Skeletal muscle cell (primary cell): ENCODE measurements at places on chromosomes 11 and 22.
A peak's percentile ranks its signal among the peaks of the same experiment; 100 is the strongest.

DNA sequence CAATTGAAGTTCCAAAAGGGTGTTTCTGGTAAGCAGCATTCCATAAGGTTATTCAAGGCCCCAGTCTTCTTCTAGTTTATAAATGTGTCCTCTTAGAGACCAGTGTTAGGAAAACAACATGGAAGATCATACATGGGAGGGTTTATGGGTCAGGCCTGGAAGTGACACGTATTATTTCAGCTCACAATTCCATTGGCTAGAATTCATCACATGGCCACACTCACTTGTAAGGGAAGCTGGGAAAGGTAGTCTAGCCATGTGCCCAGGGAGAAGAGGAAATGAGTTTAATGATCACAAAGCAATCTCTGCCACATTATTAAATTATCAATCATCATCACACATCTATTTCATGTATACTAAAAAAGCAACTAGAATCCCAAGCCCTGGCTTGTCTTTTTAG, 181.7 kb upstream of the TBCEL start:
- no peak for DNase-seq

DNA sequence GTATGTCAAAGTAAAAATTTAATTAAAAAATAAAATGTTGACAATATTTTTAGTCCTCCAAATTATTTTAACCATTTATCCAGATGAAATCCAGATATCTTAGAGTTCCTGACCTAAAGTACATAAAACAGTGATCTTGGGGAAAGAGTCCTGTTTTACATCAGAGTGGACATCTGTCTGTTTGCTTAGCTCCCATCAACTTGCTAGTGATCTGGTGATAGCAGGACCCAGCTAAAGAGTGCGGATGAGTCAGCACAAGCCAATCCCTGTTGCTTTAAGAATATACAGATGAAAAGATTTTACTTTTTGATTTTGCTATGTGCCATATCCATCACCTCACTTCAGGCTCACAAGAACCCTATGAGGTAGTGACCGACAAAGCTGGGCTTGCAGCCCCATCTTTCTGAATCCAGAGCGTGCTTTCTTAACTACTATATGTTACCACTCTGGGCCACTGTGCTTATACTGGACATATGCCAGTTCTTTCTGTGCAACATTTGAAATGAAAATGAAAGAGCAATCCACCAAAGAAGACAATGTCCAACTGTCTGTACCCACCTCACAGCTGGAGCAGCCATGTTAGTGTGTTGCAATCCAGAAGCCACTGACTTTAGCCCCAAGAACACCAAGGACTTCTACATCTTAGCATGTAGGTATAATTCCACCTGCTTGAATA, 167.6 kb upstream of the SESN3 start:
- peak; percentile 56 for DNase-seq

DNA sequence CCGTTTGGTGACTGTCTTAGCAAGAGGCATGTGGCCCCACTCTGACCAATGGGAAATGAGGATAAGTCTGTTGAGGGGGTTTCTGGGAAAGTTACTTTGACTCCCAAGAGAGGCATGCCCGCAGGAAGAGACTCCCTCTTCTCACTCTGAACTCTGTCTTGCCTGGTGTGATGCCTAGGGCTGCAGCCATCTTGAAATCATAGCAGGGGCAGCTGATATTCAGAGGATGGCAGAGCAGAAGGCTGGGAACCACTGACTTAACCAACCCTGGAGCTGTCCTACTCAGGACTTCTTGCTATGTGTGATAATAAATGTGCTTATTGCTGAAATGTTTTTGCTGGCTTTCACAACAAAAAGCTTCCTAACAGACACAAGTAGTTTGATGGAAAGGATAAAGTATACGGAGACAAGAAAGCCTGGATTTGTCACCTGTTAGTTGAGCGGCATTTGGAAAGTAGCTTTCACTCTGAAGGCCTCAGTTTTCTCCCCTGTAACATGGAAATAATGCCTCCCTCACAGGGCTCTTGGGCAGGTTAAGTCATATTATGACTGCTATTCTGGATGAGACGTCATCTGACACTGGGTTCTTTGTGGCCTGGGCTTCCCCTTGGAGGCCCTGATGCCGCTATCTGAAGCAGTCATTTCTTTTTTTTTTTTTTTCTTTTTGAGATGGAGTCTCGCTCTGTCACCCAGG, 128.5 kb downstream of the CEP164 start:
- no peak for DNase-seq

- DNase-seq, result no peak
Observed at GRCh38 chr11:35602160-35602793, 16.0 kb upstream of the FJX1 start.

DNA sequence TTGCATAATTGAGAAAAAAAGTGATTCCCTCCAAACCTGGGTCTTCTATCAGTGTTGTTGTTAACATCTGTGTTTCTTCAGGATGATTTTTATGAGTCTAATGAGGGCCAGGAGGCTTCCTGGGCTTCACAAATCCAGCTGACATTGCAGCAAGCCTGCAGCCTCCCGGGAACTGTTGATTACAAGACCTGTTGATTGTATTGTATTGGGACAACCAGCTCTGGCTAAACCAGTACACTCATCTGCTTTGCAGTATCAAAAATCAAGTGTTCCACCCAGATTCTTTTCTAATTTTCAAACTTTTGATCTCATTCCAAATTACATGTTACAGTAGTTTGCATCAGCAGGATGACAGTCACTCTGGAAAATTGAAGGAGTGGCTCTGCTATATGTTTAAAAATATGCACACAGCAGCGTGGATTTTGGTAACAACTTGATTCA, 16.1 kb upstream of the PRSS23 start:
- DNase-seq, result no peak

DNA sequence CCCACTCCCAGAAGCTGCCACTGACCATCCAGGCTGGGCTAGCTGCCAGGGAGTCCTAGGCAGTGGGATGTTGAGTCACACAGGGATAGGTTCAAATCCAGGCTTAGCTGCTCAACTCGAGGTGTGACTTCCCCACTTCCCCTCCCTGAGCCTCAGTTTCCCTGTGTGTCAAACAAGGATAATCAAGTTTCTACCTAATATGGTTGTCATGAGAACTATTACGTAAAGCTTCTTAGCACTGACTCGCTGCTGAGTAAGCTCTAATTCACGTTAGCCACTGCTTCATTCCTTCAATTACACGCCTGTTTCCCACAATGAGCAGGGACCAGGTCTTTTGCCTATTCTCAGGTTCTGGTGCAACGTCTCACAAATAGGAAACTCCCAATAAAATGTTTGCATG, 67.7 kb downstream of the SEZ6L start:
- no peak for DNase-seq

DNA sequence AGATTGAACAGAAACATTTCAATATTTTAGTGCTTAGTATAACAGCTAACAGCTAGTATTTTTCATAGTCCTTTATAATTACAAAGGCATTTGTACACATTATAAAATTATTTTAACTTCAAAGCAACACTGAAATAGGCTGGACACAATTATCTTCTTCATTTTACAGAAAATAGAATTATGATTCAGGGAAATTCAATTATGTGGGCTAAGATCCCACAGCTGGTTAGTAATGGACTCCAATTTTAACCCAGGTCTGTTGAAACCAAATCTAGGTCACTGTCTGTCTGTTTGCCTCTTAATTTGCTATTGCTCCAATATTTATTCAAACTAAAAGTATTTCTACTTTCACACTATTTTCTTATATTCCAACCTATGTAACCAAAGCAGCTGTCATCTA, 154.1 kb upstream of the CTSC start:
- DNase-seq, result no peak

DNA sequence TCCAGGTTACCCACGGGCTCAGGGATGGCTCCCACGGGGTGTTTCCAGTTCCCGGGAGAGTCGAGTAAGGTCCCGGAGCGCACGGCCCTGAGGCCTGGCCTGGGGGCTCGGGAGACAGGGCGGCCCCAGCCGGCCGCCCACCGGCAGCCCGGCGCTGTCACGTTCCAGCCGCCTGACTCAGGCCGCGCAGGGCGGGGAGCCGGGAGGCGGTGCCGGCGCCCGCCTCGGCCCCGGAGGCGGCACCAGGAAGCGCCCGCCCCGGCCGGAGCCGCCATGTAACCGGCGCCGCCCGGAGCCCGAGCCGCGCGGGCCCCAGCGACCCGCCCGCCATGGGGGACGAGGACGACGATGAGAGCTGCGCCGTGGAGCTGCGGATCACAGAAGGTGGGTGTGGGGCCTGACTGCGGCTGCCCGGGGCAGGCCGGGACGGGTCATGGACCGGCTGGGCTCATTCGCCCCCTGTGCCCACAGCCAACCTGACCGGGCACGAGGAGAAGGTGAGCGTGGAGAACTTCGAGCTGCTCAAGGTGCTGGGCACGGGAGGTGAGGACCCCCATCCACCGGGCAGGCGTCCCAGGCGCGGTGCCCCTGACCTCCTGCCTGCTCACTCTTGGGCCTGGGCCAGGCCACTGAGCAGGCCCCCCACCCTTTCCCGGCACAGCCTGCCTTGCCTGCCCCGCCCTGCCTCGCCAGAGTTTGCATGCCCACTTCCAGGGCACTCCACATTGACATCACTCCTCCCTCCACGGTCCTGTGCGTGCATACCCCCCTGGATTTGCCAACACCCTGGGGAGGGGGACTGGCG, at the start of gene RPS6KA4:
Gene RPS6KA4 (plus strand): TSS at position 256 of the 805 bp plus-strand sequence. CDS start 74 bp downstream, at position 330.
- DNase-seq, result no peak

DNA sequence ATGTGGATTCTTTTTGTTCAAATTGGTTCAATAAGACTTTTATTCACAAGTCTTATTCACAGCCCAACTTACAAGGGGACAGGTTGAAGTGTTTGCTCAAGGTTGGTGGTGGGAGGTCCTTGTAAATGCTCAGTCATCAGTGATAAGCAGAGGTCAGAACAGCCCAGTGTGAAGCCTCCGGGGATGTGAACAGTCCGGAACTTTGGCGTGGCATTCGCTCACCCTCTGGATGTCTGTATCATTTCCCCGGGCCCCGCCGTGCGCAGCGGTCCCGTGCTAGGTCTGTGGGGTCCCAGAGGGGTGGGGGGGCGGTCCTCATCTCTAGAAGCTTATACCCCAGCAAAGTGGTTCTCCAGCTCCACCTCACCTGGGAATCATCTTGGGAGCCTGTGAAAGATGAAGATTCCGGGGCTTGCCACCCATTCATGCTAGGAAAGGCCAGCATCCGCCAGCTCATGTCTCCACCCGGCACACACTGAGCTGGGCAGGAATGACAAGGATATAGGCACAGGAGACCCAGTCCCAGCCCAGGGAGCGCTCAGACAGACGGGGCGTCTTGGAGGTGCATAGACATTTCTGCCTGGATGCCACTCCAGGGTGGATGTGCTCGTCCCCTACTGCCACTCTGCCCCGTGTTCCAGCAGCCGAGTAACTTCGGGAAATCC, 327.5 kb downstream of the TBC1D22A start:
- DNase-seq, result no peak

DNA sequence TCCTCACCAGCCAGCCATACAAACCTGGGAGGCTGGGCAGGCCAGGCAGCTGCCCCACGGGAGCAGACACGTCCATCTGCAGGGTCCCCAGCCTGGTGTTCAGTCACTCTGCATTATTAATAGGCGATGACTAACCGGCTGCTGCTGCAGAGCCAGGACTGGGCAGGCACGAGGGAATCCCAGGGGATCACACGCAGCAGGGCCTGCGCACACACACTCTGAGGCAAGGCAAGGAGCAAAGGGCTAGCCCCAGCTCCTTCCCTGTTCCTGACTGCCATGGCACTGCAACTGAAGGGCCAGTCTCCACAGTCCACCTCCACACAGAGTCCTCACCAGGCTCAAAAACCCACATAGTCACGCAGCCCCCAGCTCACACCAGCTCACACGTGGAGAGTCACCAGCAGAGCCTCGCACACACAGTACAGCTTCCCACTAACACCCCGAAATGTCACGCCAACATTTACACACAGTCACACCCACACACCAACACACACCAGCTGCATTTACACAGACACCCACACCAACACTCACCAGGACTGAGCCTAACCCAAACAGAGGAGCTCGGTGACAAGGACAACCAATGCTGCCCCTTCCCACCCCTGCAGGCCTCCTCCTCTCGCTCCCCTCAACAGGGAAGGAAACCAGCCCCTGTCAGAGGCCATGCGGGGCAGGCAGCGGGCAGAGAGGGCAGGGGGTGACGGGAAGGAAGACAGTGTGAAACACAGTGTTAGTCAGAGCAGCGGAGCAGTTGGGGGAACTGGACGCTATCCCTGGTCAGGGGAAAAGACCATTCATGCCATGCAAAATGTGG, 47.3 kb downstream of the NRXN2 start:
- peak; percentile 83 for DNase-seq

GRCh38 chr11:400241-400689, 6.3 kb downstream of the PKP3 start:
- no peak for DNase-seq

GRCh38 chr11:129694538-129694937, 121.1 kb upstream of the TMEM45B start:
- DNase-seq, result no peak

DNA sequence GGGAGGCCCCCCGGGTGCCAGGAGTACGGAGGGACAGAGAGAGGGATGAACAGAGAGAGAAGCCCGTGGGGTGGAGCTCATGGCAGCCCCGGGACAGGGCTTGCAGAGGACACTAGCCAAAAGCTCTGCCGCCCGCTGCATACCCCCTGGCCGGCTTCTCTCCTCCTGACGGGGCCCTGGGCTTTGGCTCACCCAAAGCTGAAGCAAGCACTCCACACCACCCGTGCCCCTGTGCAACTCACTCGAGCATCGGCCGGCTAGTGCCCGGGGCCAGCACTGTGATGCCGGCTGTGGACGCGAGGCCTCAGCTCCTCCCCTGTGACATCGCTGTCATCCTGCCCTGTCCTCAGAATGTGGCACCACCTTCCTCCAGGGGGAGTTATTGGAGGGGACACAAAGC, 429.6 kb downstream of the BRD1 start:
- no peak for DNase-seq

GRCh38 chr11:16799221-16799620, 60.8 kb downstream of the C11orf58 start:
- no peak for DNase-seq

GRCh38 chr22:27628891-27629631, 172.5 kb downstream of the MN1 start:
- no peak for DNase-seq

DNA sequence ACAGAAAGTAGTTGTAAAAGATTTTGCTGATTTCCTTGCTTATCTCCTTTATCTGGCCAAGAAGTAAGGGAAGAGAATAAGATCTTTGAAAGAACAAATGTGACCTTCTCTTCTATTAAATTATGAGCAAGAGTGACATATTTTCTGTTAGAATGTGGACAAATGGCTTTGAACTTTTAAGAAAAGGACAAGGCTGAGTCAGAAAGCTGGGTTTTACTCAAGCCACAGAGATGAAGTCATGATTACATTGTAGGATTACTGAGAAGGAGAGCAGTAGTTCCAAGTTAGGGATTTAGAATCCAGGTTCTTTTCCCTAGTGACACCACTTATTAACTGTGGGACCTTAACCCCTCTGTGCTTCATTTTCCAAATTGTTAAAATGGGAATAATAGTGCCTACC, 13.5 kb downstream of the CCDC90B start:
- peak; percentile 27 for DNase-seq
